ENCODE measurements at places on chromosomes 1 and 21.

DNA sequence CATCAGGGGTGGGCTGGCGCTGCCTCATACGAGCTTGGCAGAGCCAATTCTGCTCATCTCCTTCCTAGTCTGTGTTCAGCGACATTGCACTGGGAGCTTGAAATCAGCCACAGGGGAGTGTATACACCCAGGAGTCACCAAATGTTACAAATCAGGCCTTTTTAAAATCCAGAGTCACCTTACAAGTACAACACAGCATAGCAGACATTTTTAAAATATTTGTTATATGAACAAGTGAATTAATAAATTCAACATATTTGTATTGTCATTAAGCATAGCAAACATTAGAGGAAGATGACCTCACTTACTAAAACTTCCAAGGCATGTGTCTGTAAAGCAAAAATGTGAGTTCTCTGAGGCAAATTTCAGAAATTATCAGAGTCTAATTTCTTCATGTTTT is 210.0 kb downstream of the HLX start:
- DNase-seq, result peak; percentile 40

GRCh38 chr1:53390736-53391135 is 62.9 kb upstream of the LRP8 start:
- DNase-seq, result no peak

DNA sequence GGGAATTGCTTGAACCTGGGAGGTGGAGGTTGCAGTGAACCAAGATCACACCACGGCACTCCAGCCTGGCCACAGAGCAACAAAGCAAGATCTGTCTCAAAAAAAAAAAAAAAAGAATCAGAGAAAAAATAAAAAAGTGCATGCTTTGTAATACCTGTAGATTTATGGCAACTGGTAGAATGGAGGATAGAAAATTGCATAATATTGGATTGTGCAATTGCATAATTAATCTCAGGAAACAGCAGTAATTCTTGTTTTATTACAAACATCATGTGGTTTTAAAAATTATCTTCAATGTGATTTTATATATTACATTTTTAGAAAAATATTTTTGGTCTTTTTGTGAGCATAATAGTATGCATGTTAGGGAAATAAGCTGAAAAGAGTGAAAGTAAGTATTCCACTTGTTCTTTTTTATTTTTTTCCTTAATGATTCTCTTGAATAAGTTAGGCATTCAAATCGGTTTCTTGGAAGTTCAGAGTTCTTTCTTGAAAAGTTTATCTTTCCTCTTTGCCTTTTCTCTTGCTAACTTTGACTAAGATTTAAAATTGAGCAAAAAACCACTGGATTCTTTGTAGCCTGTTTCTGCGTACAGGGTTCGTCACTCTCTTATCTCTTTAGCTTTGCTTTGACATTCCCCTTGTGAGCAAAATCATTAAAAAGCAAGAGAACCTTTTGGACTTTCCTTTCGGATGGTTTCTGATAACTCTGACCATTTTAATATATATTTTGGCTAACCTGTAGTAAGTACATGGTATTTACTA is 127.5 kb upstream of the ADAMTS5 start:
- no peak for DNase-seq

DNA sequence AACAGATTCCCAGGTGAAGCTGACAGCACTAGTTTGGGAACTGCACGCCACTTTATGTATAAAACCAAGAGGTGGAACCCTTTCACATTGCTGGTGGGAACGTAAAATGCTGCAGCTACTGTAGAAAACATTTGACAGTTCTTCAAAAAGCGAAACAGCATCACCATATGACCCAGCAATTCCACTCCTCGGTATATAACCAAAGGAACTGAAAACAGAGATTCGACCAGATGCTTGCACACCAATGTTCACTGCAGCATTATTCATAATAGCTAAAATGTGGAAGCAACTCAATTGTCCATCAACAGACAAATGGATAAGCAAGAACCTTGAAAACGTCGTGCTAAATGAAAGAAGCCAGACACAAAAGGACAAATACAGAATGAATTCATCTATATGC is 17.5 kb downstream of the RSPH1 start:
- DNase-seq, result no peak

DNA sequence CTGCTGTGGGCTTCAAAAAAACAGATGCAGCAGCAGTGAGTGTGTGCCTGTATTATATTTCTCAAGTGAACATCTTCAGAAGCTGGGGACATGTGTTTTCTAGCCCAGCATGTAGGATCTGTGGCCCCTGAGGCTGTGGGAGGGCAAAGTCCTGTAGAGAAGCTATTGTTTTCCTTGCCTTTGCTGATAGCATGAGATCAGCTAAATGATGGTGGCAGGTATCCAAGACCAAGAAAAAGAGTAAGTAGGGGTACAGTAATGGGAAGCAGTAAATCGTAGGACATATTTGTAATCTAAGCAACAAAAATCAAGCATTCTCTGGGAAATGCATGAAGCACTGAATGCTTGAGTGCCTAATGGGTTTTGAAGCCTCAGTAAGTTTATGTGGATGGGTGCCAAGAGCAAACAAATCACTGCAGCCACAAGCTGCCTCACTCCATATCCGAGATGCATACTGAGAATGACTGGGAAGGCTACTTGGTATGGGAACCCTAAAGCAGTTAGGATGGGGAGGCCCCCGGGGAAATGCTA is 98.3 kb downstream of the CD58 start:
- DNase-seq, result peak; percentile 69

GRCh38 chr1:214864896-214865688 is 217.4 kb upstream of the KCNK2 start:
- DNase-seq, result peak; percentile 64

GRCh38 chr1:164064501-164064900 is 494.5 kb upstream of the PBX1 start:
- DNase-seq, result no peak

GRCh38 chr1:239269706-239270105 is 116.7 kb upstream of the CHRM3 start:
- no peak for DNase-seq

DNA sequence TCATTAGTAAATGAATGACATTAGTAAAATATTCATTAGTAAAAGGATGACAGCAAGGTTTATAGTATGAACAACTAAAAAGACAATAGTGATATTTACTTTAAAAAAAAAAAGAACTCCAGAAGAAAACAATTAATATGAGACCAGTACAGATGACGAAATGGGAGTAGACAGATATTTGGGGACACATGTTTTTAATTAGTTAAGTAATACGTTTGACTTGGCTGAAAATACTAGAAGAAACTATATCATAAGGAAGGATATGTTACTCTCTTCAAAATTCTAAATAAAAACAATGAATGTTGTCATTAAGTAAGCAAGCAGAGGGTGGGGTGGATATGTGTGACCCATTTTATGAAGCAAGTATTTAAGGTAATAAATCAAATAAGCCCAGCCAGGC is 61.9 kb downstream of the GPATCH2 start:
- DNase-seq, result no peak

- peak; percentile 63 for DNase-seq
These were observed 388.8 kb downstream of the NTNG1 start for GRCh38 chr1:107529511-107530149.

DNA sequence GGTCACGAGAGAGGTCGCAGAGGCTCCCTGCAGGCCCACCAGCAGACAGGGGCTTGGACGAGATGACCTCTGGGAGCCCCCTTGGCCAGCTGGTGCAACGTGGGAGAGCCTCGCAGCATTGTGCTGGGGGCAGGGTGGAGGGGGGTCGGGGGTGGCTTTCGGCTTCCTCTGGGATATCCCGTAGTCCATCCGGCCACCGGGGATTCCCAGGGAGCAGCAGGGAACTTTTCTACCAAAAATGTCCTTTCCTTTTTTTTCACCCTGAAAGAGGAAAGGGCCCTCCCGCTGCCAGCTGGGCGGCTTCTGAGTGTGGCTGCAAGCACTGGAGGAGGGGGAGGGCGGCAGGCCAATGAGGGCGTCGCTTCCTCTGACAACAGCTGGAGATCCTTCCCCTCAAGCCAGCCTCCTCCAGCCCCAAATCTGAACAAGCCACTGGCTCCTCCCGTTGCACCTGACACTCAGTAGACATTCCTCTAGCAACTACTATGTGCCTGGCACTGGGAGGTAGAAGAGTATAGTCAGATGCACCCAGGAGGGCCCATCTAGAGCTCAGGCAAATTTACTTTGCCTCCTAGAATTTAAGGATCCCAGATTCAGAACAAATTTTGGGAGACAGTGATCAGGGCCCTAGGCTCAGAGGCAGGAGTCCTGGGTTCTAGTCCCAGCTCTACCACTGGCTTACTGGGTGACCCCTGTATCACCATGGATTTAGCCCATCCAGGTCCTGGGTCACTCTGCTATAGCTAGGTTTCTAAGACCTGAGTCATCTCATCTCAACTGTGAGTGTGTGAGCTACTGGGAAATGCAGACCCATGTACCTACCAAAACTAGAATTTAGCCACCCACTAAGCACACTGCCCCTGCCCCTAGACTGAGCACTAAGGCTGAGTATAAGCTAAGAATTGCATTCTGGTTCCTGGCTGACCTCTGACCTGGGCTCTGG is 2.7 kb downstream of the MOB3C start:
- peak; percentile 62 for DNase-seq

- DNase-seq, result peak; percentile 93
These were observed 22.2 kb downstream of the SLC25A33 start for GRCh38 chr1:9561429-9561828.
